ENCODE measurements at places on chromosomes 4 and X.
A peak's percentile ranks its signal among the peaks of the same experiment; 100 is the strongest.

DNA sequence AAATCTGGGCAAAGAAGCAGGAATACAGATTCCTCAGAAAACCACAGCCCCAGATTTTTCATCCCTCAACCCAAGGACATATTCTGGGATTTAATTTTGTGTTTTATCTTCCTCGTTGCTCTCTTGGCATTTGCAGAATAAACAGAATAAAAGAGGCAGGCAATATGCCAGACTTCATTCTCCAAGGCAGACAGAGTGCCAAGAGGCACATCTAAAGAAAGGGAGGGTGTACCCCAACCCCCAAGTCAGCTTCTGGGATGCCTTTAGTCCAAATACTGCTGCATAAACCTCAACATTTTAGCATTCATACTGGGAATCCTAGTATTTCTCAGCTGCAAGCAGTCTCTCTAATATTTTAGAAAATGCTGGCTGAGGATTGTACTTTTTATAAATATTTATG is 629.2 kb downstream of the KLHL13 start:
- DNase-seq = no peak

GRCh38 chr4:102439236-102439614 is 61.9 kb upstream of the NFKB1 start:
- DNase-seq = no peak

GRCh38 chrX:30181353-30181752 is 34.0 kb upstream of the MAGEB2 start:
- DNase-seq = no peak

DNA sequence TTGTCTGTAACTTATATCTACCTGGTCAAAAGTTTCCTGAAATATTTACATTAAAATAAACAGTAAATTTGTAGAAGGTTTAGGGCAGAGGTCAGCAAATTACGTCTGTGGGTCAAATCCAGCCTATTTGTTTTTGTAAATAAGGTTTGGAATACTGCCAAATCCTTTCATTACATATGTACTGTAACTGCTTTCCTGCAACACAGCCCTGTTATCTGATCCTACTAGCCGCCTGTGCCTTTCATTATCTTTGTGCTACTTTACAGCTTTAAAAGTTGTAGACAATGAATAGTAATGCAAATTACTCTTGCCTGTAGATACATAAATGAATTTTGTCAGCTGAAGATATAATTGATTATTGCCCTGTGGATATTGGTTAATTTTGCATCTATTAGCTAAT is 369.6 kb upstream of the SLC7A11 start:
- no peak for DNase-seq

- no peak for DNase-seq
These were observed 134.0 kb upstream of the PJA1 start for GRCh38 chrX:69299285-69299684.

- no peak for DNase-seq
These were observed 4.2 kb upstream of the CXCL1 start for GRCh38 chr4:73864961-73865360.

DNA sequence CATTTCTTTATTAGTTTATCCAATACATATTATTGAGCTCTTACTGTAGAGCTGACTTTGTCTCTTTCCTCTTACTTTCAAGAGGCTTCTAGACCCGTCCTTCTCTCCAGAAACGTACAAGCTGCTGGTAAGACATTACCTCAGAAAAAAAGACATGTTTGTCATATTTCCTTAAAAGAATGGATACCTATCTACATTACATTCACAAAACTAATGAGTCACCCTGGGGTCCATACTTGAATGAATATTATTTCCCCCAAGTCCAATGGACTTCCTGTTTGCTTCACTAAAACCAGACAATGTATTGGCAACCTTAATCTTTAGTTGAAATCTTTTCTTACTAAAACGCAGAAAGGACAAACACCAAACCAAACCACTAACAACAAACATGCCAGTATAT is 176.5 kb upstream of the CLNK start:
- no peak for DNase-seq

DNA sequence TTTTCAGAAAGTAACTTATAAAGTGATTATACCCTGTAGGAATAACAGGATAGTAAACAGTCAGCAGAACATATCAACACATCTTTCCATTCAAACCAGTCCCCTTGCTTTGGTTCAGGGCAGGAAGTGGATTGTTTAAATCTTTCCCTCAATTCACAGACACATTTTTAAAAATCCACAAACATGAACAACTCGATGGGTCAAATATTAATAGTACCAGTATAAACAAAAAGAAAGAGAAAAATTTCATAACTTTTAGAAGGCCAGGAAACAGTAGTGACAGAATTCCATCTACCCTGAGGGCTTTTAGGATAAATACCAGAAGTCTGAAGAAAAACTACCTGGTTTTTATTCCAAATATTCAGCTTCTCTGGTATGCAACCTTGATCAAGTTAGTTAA is 1072.8 kb upstream of the PABPC4L start:
- no peak for DNase-seq

- DNase-seq = no peak
These were observed 10.8 kb downstream of the G6PD start for GRCh38 chrX:154535892-154536291.

DNA sequence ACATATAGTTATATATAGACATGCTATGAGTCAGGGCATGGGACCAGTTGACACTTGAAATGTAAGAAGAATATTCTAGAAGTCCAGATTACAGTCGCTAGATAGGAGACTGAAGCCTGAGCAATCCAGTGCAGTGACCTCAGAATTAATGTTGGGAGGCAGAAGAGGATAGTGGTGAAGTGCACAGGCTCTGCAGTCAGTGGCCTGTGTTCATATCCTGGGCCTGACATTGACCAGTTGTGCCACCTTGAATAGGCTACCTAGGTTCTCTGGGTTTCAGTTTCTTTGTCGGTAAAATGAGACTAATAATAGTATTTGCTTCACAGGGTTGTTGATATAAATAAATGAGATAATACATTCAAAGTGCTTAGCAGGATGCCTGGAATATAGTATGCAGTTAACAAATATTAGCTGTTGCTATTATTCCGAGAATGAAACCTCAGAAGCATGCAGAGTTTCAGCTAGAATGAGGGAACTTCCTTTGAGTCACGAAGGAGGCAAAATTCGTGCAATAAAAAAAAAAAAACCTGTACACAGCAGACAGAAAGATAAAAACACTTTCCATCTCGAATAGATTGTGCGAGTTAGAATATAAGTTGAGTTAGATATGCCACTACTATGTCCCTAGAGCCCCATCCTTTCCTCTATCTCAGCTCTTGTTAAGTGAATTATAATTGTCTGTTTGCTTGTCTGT is 4.0 kb upstream of the SH2D1A start:
- no peak for DNase-seq

DNA sequence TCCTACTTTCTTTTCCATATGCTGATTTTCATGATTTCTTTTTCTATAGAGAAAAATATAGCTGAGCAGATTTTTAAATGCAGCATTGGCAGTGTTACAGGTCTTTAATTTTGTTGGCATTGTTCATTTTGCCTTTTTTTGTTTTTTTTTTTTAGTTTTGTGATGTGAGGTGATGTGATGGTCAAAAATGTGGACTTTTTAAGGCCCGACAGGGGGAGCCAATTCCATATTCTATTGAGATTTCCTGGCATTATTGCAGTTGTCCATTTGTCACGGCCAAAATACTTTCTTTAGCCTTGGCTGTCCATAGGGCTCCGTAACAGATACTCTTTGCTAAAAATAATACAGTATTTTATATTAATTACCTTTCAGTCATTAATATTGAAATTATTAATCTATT is 47.8 kb downstream of the SLIT2 start:
- no peak for DNase-seq

DNA sequence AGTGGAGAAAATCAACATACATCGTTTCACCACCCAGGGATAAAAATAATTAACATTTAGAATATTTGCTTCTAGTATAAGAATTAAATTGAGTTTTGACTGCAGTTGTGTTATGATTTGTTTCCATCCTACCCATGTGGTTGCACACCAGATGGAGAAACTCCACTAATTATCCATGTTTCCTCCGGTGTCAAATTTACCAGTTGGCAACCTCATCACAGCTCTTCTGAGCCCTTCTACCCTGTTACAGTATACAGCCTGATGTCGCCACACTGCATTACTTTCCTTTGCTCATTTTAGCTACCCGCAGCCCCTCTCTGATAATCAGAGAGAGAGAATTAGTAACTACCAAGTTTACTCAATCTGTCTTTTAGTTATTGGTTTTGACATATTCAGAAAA is 411.2 kb downstream of the DTHD1 start:
- DNase-seq = no peak

- peak; percentile 1 for DNase-seq
These were observed 133.4 kb downstream of the ATG4A start for GRCh38 chrX:108224727-108225621.

DNA sequence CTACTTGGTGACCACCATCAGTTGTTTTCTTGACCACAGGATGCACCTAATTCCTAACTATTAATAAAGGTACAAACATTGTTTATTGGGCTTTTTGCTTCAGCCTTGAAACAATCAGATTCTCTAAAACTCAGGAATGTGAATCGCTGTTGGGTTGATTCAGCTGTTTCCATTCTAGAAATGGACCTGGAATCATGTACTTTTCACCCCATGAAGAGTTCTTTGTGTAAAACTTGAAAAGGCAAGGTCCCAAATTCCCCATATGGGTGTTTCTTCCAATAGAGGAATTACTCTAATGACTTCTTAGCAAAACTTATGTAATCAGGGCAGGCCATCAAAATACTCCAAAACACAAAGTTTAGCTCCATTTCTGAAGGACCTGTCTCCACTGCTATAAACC is 7.4 kb downstream of the AFAP1 start:
- no peak for DNase-seq

- DNase-seq = no peak
These were observed 334.4 kb downstream of the SPRY1 start for GRCh38 chr4:123731035-123731434.

GRCh38 chrX:111100191-111100590 is 4.2 kb downstream of the PAK3 start:
- DNase-seq = peak; percentile 29

DNA sequence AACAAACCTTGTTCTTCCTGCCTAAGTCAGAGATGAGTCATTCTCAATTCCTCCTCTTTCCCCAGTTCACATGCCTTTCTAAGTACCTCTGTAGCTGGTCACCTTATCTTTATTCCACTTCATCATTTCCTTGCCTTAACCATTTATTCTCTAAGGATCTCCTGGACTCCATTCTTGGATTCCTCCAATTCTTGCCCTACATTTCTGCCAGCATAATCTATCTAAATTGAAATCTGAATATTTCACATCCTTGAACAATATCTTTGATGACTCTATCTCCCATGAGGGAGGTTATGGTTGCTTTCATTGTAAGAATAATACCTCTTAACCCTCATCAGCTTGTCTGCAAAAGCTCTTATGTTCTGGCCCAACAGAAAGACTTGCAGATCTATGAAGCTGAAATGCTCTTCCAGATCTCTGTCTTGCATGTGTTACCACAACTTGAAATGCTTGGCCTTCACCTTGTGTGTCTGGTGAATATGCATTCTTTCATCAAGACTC is 28.6 kb upstream of the PDE5A start:
- no peak for DNase-seq

GRCh38 chrX:12771445-12772069 is 19.7 kb upstream of the PRPS2 start:
- peak; percentile 79 for DNase-seq

DNA sequence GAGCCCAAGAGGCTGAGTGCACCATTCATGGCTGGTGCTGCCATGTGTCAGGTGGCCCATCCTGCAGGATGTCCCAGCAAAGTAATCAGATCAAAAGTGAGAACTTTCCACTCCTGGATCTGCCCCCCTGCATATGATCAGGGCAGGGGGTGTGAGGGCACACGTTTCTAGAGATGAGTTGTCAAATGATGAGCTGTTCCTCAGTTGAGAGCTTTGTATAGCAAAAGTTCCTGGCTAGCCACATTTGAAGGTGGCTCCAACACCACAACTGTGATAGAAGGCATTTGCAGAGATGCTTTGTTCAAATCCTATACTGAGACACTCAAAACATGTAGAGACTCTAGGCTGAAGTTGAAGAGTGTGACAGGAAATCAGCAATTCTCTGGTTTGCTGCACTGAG is 501.8 kb downstream of the BCOR start:
- no peak for DNase-seq

DNA sequence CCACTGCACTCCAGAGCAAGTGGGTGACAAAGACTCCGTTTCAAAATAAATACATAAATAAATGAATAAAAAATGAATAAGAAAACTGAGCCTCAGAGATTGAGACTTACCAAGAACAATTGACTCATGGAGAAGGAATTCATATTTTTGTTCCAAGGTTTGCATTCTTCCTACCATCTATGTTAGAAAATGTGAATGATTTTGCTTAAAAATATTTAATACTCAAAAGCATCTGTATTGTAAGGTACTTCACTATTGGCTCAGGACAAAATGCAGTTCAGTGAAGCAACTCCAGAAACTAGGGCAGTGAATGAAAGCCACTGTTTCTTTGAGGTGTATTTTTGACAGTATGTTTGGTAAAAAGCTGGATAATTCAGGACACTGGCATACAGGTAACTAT is 54.1 kb downstream of the XAGE2 start:
- DNase-seq = no peak

DNA sequence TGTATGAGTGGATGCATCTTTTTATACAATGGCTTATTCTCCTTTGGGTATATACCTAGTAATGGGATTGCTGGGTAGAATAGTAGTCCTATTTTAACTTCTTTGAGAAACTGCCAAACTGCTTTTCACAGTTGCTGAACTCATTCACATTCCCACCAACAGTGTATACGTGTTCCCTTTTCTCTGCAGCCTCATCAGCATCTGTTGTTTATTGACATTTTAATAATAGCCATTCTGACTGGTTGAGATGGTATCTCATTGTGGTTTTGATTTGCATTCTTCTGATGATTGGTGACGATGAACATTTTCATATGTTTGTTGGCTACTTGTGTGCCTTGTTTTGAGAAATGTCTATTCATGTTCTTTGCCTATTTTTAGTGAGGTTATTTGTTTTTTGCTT is 687.0 kb upstream of the EPHA5 start:
- no peak for DNase-seq

- no peak for DNase-seq
These were observed 5.5 kb downstream of the PDHA1 start for GRCh38 chrX:19349264-19349663.
